ENCODE measurements at places on chromosomes 6 and 20.

GRCh38 chr6:170308761-170309160 is 2.2 kb downstream of the FAM120B start:
- no peak for DNase-seq

GRCh38 chr6:135983718-135984343 is 132.3 kb downstream of the PDE7B start:
- no peak for DNase-seq

- no peak for DNase-seq
Measured at GRCh38 chr6:15535495-15536197, 127.2 kb downstream of the DTNBP1 start.

DNA sequence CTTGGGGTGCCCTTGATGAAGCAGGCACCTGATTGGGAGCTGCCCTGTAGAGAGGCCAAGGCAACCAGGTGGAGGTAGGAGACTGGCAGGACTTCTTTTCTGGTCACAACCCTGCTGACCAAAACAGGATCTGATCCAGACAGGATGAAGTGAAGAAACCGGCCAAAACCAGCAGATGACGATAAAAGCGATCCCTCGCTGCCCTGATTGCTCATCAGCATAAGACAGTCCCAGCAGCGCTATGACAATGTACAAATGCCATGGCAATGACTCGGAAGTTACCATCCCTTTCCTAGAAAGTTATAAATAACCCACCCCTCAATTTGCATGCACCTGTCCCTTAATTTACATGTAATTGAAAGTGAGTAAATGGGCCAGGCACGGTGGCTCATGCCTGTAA is 88.4 kb upstream of the PDE10A start:
- no peak for DNase-seq

- peak; percentile 58 for DNase-seq
Measured at GRCh38 chr6:34237316-34237721, 646 bp downstream of the HMGA1 start.

- DNase-seq, result no peak
Measured at GRCh38 chr6:46914279-46914810, 7.4 kb downstream of the ADGRF5 start.

- no peak for DNase-seq
Measured at GRCh38 chr6:3887150-3887700, 38.1 kb downstream of the FAM50B start.

- peak; percentile 88 for DNase-seq
Measured at GRCh38 chr6:21593412-21593926, at the start of gene SOX4. TSS of gene SOX4 (plus strand) at chr6:21593751. CDS start at chr6:21594535, 784 bp downstream.

GRCh38 chr6:23842760-23843159 is 283.3 kb upstream of the NRSN1 start:
- no peak for DNase-seq

GRCh38 chr6:2921520-2922115 is 18.5 kb upstream of the SERPINB9 start:
- no peak for DNase-seq

GRCh38 chr6:62272114-62272513 is 13.9 kb downstream of the KHDRBS2 start:
- DNase-seq, result no peak

DNA sequence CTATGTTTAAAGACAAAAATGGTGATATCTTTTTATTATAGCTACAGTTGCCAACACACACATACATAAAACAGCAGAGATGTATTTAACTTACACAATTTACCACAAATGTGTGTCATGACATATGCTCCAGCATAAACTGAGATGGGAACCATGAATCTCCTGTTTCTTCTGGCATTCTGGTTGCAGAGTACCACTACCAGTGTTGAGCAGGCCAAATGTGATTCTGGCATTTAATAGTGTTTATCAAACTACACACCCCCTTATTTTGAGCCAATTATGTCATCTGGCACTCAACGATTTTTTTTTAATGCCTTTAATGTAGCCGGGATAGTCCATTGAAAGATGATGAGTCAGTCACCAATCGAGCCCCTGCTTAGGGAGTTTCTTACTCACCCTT is 59.0 kb upstream of the TPD52L1 start:
- DNase-seq, result no peak
